ENCODE measurements at places on chromosomes 12 and 14.

DNA sequence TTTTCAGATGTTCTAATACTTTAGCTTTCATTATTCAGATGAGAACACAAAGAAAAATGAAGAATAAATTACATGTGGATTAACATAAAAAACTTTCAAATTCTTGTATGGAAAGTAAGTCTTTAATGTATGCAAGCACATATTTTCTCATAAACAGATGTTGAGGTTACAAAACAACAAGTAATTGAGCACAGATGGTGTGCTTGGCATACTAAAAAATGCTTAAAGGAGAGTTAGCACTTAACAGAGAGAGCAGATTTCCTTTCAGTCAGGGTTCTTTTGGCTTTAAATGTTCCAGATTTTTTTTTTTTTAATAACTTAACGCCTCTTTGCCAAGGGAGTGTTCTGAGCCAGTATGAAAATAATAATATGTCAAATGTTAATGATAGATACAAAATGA is 96.0 kb downstream of the RASSF9 start:
- H3K4me1 ChIP-seq: peaks cover 12% of the 10 kb centered on the region
- no peak overlapping the region for H3K27ac ChIP-seq
- H3K4me3 ChIP-seq: no peak overlapping the region

GRCh38 chr14:30519961-30520360 is 39.0 kb upstream of the G2E3 start:
- H3K4me1 ChIP-seq: no peaks in the 10 kb centered on the region

DNA sequence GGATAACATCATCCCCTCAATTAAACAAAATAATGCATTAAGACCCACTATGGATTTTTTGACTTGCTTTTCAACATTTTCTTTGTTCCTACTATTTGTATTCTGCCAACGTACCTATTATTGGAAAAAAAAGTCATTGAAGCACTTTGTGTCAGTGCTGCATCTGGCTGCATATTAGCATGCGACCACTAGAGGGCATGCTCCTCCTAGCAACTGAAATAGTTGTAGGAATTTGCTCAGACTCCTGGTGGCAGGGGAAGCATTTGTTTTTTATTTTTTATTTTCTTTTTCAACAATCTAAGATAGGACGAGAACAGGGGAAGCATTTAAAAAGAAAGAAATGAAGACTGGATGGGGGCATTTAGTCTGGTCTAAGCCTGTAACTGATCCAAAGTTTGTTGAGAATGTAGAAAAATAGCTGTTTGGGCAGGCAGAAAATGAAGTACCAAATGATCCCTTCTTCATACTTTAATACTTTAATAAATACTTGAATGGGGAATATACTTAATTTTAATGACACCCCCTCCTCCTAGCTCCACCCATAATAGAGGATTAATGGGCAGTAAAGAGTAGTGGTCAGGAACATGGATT is 14.5 kb upstream of the CLEC4A start:
- H3K4me3 ChIP-seq: no peak overlapping the region
- H3K36me3 ChIP-seq: peaks cover 20% of the 10 kb centered on the region
- H3K4me1 ChIP-seq: no peaks in the 10 kb centered on the region
- peak; percentile 85 for DNase-seq
- H3K27me3 ChIP-seq: no peaks in the 10 kb centered on the region
- H3K27ac ChIP-seq: no peak overlapping the region

- no peaks in the 10 kb centered on the region for H3K27me3 ChIP-seq
- H3K4me3 ChIP-seq: no peak overlapping the region
- DNase-seq: no peak
Observed at GRCh38 chr12:78002878-78003277, 172.2 kb downstream of the NAV3 start.

DNA sequence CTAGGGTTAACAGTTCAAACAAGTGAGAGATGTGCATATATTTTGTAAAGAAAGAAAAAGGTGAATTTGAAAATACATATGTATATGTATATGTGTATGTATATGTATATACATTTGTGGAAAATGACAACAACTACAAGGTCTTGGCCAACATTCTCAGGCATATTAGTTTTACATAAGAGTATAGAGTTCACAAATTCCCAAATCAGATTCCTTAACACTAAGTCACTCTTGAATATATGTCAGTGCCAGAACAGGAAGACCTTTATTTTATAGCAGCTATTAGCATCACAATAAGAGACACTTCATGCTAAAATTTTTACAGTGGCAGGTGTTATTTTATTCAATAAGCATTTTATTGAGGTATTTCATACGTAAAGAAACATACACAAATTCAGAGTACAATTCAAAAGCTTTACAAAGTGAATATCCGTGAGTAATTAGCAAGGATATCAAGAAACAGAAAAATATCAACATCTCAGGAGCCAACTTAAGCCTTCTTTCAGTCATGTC is 179.7 kb downstream of the SLC6A15 start:
- no peak overlapping the region for H3K4me3 ChIP-seq

DNA sequence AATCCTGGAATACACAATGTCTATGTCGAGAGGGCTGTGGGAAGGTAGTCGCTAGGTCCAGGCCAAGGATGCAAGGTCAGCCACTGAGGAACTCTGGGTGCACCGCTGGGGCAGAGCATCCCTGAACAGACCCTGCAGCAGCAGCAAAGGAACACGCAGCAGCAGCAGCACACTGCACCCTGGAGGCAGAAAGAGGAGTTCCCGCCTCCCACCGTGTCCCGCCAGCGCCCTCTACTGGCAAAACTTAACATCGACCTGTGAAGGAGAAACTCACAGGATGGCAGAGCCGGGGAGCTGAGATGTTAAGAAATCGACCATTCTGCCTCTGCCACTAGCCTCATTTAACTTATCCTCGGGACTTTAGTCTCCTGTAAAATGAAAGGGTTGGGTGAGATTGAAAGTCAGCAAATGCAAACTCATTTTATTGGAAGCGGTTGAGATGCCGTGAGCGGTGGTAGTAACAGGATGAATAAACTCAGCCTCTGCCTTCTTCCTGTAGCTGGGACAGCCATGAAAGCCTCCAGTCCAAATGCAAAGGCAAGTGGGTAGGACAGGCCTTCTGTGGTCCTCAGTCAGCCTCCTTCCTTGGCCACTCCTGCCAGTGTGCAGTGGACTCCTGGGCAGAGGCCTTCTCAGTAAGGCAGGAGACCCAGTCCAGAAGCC is 45.6 kb downstream of the STAB2 start:
- no peaks in the 10 kb centered on the region for H3K36me3 ChIP-seq
- no peaks in the 10 kb centered on the region for H3K27me3 ChIP-seq
- DNase-seq: peak; percentile 93
- no peak overlapping the region for H3K27ac ChIP-seq
- H3K4me1 ChIP-seq: no peaks in the 10 kb centered on the region
- H3K4me3 ChIP-seq: no peak overlapping the region

GRCh38 chr12:93624595-93625294 is 52.3 kb downstream of the SOCS2 start:
- DNase-seq: no peak
- H3K27me3 ChIP-seq: no peaks in the 10 kb centered on the region
- no peak overlapping the region for H3K4me3 ChIP-seq
- 0 out of 2 replicates have a peak, but pooled peaks cover 2% of the 10 kb centered on the region for H3K4me1 ChIP-seq
- no peaks in the 10 kb centered on the region for H3K36me3 ChIP-seq

DNA sequence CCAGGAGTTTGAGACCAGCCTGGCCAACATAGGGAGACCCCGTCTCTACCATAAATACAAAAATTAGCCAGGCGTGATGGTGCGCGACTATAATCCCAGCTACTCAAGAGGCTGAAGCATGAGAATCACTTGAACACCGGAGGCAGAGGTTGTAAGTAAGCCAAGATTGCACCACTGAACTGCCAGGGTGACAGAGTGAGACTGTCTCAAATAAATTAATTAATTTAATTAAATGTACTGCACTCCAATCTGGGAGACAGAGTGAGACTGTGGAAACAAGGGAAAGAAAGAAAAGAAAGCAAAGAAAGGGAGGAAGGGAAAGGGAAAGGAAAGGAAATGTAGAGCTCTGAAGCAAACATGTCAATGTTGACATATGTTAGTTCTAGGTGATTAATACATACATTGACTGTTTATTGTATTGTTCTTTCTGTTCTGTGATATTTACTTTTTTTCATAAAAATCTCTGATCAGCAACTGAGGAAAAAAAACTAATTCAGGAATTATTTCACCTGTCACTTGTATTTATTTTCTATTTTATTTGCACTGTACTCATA is 99.6 kb downstream of the DENND5B start:
- H3K36me3 ChIP-seq: peaks cover 5% of the 10 kb centered on the region
- no peak for DNase-seq
- peaks cover 15% of the 10 kb centered on the region for H3K4me1 ChIP-seq
- no peak overlapping the region for H3K27ac ChIP-seq
- H3K27me3 ChIP-seq: no peaks in the 10 kb centered on the region

DNA sequence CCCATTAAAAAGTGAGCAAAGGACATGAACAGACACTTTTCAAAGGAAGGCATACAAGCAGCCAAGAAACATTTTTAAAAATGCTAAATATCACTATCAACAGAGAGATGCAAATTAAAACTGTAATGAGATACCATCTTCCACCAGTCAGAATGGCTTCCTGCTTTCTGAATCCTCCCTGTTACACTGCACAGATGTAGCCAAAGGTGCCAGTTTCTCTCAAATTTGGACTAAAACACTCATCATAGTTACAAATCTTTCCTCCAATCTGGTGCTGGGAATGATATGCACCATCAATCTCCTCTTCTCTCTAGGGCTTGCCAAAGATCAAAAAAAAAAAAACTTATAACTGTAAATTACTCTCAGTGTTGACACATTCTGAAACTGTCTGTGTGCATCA is 311.8 kb upstream of the CLEC14A start:
- no peak overlapping the region for H3K27ac ChIP-seq
- no peaks in the 10 kb centered on the region for H3K27me3 ChIP-seq
- no peak for DNase-seq

DNA sequence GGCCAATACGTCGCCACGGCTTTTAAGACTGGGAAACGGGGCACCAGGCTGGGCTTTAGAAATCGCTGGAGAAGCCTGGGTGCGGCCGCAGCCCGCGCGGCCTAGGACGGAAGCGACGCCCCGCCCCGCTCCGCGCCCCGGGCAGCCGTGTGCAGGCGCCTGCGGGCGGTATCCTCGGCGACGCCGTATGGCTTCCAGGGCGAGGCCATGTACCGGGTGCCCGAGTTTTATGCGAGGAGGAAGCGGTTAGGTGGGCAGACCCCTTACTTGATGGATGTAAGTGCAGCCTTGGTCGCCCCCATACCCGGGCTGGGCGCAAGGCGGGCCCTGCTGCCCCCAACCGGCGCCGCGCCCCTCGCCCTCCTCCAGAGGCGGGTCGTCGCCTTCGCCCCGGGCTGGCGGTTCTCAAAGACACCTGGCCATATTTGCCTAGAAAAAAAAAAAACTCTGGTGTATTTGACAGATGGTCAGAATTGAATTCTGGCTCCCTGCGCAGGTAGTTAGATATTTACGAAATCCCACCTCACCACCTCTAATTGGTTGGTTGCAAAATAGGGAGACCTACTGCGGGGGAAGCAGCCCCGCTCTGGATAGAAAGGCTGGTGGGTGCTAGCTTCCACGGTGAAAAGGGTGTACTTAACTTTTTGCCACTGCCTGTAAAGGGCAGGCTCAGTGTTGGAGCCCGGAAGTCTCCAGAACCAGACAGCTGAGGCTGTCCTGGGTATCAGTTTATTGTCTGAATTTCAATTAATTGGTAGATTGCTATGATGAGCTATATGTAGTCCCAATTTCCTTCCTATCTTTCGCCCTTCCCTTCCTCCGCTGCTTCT is at the start of gene PPP1R36:
Gene PPP1R36 (plus strand): TSS at position 171 of the 830 bp plus-strand sequence. CDS start 37 bp downstream, at position 208.
- peak; percentile 40 for DNase-seq
- peaks cover 31% of the 10 kb centered on the region for H3K27me3 ChIP-seq
- H3K36me3 ChIP-seq: no peaks in the 10 kb centered on the region
- H3K4me3 ChIP-seq: peak within 1 kb of the TSS; percentile 62
- peaks cover 28% of the 10 kb centered on the region for H3K4me1 ChIP-seq

GRCh38 chr12:91261820-91262676 is 79.4 kb upstream of the DCN start:
- H3K36me3 ChIP-seq: no peaks in the 10 kb centered on the region
- no peaks in the 10 kb centered on the region for H3K27me3 ChIP-seq
- no peak for DNase-seq
- H3K4me1 ChIP-seq: no peaks in the 10 kb centered on the region

GRCh38 chr14:26709019-26709418 is 111.2 kb upstream of the NOVA1 start:
- H3K4me1 ChIP-seq: peaks cover 10% of the 10 kb centered on the region
- no peaks in the 10 kb centered on the region for H3K27me3 ChIP-seq
- no peak for DNase-seq
- H3K27ac ChIP-seq: peak overlapping the region; percentile 91
- no peaks in the 10 kb centered on the region for H3K36me3 ChIP-seq

DNA sequence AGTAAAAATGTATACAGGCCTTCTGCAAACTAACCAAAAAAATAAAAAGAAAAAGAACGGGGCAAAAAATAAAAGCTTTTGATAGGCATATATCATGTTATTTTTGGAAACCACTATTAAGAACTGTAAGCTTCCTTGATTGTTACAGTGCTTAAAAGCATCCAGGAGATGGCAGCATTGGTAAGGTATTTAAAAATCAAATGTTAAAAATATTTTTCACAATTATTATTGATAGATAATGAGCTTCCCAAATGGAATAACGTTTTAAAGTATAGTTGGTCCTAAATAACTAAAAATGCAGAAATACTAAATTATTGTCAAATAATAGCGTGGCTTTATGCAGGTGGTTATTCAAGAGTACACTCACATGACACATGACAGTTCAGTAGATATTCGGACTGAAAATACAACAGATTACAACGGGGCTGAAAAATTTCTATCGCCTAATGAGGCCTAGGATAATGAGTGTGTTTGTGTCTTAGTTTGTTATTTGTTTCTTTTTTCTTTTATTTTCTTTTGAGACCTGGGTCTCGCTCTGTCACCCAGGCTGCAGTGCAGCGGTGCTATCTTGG is 127.2 kb upstream of the ATF7IP start:
- H3K4me3 ChIP-seq: no peak overlapping the region
- H3K27ac ChIP-seq: no peak overlapping the region
- peaks cover 21% of the 10 kb centered on the region for H3K4me1 ChIP-seq
- H3K27me3 ChIP-seq: no peaks in the 10 kb centered on the region
- DNase-seq: no peak

- peak; percentile 60 for DNase-seq
- peaks cover 37% of the 10 kb centered on the region for H3K4me1 ChIP-seq
- no peaks in the 10 kb centered on the region for H3K36me3 ChIP-seq
- H3K4me3 ChIP-seq: no peak overlapping the region
Observed at GRCh38 chr14:100076133-100076532, 10.9 kb downstream of the EVL start.

- no peak overlapping the region for H3K4me3 ChIP-seq
- no peak overlapping the region for H3K27ac ChIP-seq
- no peak for DNase-seq
Observed at GRCh38 chr12:71415336-71416231, 24.0 kb upstream of the LGR5 start.

- H3K4me3 ChIP-seq: no peak overlapping the region
- no peaks in the 10 kb centered on the region for H3K27me3 ChIP-seq
- H3K27ac ChIP-seq: peak overlapping the region; percentile 49
- H3K36me3 ChIP-seq: no peaks in the 10 kb centered on the region
- DNase-seq: no peak
Observed at GRCh38 chr12:122643207-122643805, 59.9 kb downstream of the HCAR2 start.

DNA sequence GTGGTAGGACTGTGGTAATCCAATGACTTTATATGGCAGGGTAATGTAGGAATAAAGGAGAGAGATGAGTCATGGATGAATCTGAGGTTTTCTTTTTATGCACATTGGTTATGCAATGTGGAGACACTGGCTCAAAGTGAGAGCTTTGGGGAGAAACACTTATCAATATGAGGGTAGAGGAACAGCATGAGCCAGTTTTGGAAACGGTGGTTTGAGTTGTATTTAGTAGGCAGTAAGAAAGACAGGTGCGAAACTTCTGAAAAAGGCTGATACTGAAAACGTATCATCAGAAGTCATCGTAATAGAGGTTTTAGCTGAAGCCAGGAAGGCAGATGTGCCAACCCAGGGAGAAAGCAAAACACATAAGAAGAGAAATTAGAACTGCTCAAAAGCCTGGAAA is 854.8 kb upstream of the SEL1L start:
- H3K27ac ChIP-seq: no peak overlapping the region
- H3K4me1 ChIP-seq: peaks cover 5% of the 10 kb centered on the region
- no peak overlapping the region for H3K4me3 ChIP-seq
- no peak for DNase-seq
- H3K36me3 ChIP-seq: no peaks in the 10 kb centered on the region
